ENCODE measurements at places on chromosomes 3 and 15. TPM values are rescaled to one million over a fixed set of nuclear protein-coding genes. Genes with fewer than 3 reads are reported as not detected.

HHLA2 gene
- total RNA-seq: not detected

PCBP4 gene
- 46.2 TPM for total RNA-seq

CNOT10 gene
- total RNA-seq: 28.8 TPM

PLSCR4 gene
- total RNA-seq: 36.7 TPM

PPM1L gene
- 2.1 TPM for total RNA-seq

GATM gene
- total RNA-seq: 0.17 TPM
